GM12878 (cell line): ENCODE measurements at places on chromosomes 4 and X.
A peak's percentile ranks its signal among the peaks of the same experiment; 100 is the strongest.

DNA sequence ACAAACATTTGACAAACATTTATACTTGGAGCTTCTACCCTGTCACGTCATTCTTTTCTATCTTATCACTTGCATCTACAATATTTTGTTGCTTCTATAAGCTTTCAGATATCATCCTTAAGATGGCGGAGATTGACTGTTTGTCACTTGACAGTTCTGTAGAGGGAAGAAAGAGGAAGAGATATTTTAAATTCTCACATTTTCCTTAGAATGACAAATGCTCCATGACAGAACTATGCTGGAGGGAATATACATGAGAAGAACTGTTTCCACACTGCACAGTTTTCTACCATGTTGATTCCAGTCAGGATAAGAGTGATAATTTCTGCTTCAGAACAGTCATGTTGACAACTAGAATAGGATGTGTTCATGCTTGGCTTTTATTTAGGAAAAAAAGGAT, 29.7 kb downstream of the FAM133A start:
- no peak for DNase-seq

DNA sequence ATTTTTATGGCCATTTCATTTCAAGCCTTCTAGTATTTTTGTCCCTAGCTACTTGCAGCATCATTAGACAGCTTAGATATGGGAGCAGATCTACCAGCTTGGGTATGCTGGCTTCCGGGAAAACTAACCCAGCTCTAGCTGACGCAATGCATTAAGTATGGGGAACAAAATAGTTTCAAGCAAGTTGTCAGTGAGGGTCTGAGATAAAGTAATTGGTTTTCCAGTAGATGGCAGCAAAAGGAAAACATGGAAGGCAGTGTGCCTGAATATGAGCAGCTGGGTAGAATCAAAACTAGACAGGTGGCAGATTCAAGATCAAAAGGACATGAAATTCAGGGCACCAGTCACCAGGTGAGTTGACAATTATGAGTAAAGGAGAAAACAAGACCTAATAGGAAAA, 340.9 kb upstream of the CTSO start:
- DNase-seq, result no peak

GRCh38 chr4:38987491-38987890, 44.7 kb downstream of the TMEM156 start:
- peak; percentile 11 for DNase-seq

GRCh38 chrX:53481816-53482465, 47.8 kb upstream of the HSD17B10 start:
- no peak for DNase-seq
